ENCODE measurements at places on chromosomes 6 and 20.

DNA sequence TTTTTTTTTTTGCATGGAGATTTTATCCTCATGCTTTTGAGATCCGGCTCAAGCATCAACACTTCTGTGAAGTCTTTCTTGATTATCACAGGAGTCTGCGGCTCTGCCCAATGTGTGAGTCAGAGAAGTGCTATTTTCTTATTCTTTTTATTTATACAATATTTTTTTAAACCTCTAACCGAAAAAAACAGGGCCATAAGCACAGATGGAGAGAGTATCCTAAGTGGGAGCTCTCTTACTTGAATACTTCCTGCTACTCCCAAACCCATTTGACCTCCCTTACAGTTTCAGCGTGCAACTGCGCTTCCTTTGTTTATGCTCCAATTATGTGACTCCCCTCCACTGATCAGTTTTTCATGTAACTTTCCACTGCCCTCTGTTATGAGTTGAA lies 8.7 kb upstream of the ATXN1 start:
- no peak for DNase-seq

GRCh38 chr6:1784422-1784884 lies 174.7 kb downstream of the FOXC1 start:
- DNase-seq: no peak

- DNase-seq: no peak
These were observed 373.7 kb downstream of the DOK5 start for GRCh38 chr20:54848984-54849538.

DNA sequence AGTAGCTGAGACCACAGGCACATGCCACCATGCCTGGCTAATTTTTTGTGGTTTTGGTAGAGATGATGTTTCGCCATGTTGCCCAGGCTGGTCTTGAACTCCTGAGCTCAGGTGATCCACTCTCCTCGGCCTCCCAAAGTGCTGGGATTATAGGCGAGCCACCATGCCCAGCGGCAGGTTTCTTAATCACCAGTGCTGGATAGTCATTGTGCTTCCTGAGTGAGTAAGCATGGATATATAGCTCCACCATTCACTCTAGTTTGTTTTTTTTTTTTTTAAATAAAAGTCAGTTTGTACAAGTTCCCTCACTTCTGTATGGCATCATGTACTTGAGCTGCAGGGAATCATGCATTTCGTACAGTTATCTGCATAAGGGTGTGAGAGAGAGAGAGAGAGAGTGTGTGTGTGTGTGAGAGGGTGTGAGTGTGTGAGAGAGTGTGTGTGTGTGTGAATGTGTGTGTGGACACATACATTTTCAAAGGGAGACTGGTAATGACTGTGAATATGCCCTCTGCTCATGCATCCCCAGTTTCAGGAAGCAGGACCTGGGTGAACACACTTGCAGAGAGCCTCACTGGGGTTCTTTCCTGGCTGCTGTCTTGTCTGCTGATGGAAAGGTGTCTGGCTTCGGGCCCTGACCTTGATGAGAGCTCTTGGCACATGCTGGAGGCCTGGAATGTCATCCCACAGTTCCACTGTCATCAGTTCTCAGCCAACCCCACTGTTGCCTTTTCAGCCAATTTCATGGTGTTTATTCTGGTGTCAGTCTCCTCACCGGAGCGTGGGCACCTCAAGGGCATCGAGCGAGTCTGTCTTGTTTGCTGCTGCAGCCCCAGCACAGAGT lies 65.0 kb upstream of the XRN2 start:
- no peak for DNase-seq

DNA sequence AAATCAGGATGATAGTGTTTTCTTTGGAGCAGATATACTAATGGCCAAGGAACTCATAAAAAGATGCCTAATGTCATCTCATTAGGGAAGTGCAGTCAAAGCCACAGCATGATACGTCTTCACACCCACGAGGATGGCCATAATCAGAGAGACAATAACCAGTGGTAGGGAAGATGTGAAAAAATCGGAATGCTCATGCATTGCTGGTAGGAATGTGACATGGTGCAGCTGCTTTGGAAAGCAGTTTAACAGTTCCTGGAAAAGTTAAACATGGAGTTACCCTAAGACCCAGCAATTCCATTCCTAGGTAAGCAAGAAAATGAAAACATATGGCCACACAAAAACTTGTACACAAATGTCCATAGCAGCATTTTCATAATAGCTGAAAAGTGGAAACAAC lies 29.9 kb downstream of the BCAS1 start:
- no peak for DNase-seq

DNA sequence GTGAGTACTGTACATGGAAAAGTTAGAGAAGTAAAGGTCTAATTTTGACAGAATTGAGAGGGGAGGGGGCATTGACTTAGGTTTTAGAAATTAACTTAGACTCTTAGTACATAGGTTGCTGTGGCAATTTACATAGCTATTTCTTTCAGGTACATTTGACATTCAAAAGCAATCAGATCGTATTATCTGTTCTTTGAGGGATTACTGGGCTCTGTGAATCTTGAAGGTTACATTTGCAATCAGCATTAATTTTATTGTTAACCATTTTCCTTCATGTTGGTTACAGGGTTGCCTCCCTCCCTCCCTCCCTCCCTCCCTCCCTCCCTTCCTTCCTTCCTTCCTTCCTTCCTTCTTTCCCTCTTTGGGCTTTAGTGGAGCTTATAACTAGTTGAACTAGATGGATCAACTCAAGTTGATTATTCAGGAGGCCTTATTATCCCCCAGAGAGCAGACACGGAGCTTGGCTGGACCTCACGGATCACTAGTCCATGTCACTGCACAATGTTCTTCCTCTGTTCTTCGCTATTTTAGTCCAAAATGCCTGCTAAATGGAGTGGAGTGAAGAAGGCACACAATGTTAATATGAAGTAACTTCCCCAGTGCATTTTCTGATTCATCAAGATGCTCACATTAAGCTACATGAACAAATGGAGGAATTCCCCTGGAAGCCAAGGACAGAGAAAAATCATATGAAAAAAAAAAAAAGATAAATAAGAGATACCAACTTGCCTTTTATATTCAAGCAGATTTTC lies 87.8 kb downstream of the PLCB4 start:
- no peak for DNase-seq

GRCh38 chr6:128493877-128494276 lies 26.5 kb downstream of the PTPRK start:
- DNase-seq: no peak

- DNase-seq: no peak
These were observed 176.1 kb upstream of the HDDC2 start for GRCh38 chr6:125477844-125478243.

DNA sequence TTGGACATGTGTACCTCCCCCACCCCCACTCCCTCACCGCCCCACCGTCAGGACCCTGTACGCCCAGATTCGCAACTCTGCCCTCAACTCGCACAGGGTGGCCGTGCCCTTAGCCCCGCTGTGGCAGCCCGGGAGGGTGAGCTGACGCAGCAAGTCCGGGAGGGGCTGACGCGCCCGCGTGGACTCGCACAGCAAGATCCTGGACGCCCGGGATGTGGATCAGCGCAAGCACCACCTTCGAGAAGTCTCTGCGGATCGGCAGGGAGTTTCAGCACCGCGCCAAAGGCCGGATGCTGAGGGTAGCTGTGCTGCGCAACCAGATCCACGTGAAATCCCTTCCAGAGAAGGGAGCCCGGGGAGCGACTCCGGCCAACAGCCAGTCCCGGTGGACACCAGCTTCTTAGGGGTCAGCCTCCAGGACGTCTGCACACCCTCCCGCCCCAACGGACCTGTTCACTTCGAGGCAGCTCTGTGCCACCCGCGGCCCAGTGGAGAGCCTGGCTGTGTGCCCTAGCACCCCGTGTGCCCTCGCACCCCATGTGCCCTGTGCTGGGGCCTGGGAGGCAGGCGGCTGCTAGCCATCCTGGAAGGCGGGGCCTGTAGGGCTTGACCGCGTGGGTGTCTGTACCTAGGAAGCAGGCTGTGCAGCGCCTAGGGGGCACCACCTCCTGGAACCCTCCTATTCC lies 6.7 kb upstream of the GJA10 start:
- no peak for DNase-seq

- DNase-seq: no peak
These were observed 59.6 kb upstream of the CDH4 start for GRCh38 chr20:61192337-61192950.

DNA sequence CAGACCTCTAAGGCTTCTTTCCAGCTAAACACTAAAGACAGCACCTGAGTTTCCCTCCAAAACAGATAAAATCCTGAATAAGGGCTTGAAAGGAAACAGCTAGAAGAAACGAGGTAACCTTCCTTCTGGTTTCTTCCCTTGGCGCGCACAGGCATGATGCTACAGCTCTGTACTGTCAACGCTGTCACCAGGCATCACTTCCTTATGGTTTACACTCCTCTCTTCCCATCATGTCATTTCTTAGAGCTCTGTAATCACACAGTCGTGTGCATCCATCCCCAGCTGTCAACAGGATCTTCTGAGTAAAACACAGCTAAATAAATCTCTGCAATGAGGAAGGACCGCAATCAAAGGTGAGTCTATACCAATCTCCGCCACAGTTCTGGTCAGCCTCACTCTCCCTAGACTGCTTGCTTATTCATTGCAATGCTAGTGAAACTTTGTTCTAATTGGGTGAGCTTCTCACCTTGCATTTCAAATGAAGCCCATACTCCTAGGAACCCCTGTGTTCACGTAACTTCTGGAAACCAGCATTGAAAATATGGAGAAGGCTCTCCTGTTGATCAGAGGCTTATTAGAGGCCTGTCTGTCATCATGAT lies 162.6 kb upstream of the DTNBP1 start:
- DNase-seq: no peak

DNA sequence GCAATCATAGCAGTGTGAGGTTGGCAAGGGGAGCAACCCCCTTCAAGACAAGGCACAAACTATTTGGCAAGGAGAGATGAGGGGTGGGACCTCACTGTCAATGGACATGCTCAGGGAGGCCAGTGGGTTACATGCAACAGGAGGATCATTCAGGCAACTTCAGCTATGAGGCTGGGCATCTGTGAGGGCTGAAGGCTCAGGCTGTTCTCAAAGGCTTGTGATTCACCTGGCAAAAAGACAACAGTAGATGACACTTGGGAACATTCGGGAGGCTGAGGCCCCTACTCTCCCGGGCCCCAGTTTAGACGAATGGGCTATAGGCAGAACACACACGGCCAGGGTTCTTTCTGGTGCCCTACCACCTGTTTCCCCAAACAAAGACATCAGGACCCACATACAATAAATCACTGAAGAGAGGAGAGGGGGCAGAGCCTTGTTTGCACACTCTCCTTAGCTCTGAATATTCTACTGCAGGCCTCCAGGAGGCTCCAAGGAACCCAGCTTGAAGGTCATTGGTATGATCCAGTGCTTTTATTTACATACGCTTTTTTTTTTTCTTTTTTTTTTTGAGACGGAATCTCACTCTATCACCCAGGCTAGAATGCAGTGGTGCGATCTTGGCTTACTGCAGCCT lies 7.9 kb downstream of the TUBB start:
- DNase-seq: no peak

DNA sequence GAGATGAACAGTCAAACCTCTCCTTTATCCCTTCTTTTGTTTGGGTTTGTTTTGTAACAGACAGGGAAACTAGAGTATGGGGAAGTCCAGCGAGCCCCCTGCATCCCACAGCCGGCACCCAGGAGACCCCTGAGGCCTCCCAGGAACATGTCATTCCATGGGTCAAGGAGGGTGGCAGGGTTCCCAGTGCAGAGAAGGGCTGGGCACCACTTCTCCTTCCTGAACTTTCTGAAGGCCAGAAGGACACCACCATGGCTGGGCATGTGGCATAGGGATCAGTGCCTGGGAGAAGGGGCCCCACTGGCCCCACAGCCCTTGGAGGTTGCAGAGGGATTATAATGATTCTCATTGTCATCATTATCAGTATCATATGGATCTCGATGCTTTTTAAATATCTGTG lies 13.9 kb upstream of the CST7 start:
- DNase-seq: no peak

- DNase-seq: no peak
These were observed 91.8 kb upstream of the NHSL1 start for GRCh38 chr6:138590796-138591709.

GRCh38 chr20:62616728-62617621 lies 25.3 kb upstream of the SLCO4A1 start:
- no peak for DNase-seq

GRCh38 chr6:126152372-126152745 lies 166.0 kb downstream of the TRMT11 start:
- DNase-seq: no peak

DNA sequence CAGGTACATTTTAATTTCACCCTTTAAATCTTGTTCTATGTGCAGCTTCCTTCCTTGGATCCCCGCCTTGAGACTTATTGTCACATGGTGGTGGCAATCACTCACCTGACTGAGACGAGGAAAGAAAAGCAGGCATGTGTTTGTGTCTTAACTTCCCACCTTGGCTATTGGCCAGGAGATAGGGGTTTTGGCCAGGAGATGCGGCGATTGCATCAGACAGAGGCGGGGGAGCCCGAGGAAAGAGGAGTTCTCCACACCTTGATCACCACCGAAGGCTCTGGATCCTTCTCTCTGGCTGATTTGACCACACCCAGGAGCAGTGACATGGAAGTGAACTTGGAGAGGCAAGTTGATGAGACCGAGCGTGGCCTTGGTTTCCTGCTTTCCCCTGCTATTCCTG lies 49.7 kb upstream of the EYA2 start:
- no peak for DNase-seq

DNA sequence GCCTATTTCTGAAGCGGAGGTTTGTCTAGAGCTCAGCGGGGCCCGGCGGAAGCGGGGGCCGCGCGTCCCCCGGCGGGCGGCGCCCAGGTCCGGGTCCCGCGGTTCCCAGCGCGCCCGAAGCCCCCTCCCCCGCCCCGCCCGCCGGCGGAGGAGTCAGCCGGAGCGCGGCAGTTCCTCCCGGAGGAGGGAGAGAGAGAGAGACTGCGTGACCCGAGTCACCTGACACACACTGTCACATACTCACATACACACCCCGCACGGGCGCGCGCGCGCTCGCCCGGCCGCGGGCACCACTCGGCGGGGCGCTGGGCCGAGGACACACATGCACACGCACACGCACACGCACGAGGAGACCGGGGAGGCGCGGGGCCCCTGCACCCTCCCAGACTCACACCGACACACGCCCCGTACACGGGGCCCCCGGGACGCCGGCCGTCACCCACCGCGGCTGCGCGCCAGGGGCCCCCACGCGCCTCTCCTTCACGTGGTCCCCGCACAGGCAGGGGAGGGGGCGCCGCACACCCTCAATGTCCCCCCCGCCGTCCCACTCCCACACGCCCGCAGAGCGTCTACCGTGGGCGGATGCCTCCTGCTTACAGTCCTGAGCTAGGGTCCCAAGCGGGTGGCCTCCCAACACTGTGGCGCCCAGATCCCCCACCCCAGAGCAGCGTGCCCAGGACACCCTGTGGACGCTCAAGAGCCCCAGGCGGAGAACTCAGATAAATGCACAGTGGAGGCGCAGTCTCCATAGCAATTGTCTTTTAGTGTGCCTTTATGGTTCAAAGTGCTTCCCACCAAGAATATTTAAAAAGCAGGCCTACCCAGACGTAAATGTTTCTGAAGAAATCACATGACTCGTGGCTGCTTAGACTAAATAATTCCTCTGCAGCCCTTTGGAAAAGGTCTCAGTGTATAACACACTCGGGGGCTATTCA lies at the start of gene RRAGD:
TSS of gene RRAGD (minus strand) at position 203 of the 935 bp plus-strand sequence. CDS start 280 bp downstream, outside the sequence.
- DNase-seq: no peak

DNA sequence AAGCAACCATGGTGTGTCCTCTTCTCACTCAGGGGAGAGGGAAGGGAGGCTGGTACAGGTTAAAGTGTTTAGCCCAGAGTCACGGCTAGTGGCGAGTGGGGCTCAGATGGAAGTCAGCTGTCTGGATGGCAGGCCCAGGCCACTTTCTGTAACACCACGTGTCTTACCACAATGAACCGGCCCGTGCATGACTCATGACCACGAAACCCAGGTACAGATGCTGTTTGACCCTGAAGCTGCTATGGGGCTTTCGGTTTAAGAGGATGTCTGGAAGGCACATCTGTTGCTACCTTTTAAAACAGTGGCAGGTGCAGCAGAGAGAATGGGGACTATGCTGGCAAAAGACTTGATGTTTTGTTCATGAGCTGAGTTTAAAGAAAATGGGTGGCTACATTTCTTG lies 36.5 kb upstream of the MPC1 start:
- no peak for DNase-seq
